ENCODE measurements at places on chromosomes 5 and 9.

- no peak for DNase-seq
These were observed 928.9 kb upstream of the CDH10 start for GRCh38 chr5:25573691-25574090.

DNA sequence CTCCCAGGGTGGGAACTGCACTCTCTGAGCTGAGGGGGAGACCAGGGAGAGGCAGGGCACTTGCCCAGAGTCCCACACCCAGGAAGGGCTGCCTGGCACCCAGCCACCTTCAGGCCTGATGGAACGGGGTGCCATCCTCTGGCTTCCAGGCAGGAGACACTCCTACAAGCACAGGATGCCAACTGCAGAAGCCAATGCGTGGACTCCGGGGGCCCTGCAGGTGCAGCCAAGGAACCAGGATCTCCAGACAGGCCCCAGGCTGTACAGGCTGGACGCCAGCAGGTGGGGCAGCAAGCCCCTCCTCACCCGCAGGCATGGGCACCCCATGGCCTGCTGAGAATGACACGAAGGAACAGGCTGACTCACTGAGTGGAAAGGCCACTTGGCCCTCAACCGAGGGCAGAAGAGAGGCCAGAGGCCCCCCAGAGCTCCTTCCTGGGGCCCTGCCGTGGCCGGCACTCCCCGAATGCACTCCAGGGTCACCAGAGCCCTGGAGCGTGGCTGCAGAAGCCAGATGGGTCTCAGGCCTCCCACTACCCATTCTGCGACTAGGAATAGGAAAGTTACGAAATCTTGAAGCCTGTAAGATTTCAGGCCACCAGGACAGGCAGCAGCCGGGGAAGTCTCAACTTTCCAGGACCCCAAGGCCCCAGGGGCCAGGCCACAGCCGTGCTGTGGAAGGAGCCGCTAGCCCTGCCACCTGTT lies 15.7 kb downstream of the NACC2 start:
- DNase-seq = no peak

GRCh38 chr5:6508931-6509330 lies 60.3 kb downstream of the UBE2QL1 start:
- DNase-seq = no peak

DNA sequence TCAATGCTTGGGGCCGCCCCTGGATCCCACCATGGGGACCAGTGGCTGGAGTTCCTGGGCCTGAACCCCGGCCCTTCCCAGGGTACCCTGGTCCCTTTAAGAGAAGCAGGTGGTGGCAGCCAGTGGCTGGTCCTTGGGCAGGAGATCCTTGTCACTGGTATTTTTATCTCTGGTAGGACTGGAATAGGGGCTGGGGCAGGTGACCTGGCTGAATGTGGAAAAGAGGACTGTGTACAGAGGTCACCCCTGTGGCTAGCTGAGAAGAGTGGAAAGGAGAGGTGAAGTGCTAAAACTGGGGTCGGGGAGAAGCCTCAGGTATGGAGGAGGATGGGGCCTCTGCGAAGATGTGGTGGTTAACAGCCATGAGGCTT lies 7.0 kb downstream of the CRAT start:
- no peak for DNase-seq

- DNase-seq = no peak
These were observed 3.2 kb upstream of the NRARP start for GRCh38 chr9:137305060-137305797.

DNA sequence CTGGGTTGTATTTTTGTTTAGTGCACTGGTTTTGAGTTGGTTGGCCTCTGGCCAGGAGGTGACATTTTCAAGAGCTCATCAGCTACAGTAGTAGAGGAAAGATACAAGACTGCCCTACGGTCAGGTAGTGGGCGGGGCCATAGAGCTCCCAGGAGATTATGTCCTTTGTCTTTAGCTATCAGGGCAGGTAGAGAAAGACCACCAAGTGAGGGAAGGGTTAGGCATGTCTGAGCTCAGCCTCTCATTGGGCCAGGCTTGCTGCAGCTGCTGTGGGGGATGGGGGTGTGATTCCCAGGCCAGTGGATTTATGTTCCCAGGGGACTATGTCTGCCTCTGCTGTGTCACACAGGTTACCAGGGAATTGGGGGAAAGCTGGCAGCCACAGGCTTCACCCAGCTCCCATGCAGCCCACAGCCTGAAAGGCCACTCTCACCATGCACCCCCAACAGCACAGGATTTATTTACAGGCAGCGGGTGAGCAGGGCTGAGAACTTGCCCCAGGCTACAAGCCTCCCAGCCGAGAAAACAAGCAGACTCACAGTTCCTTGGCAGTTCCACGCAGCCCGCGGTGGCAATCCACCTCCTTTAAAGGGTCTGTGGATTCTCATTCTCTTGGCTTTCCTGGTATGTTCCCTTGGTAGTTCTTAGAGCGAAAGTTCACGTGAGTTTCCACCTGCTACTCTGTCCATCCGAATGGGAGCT lies 37.5 kb upstream of the BOD1 start:
- no peak for DNase-seq

DNA sequence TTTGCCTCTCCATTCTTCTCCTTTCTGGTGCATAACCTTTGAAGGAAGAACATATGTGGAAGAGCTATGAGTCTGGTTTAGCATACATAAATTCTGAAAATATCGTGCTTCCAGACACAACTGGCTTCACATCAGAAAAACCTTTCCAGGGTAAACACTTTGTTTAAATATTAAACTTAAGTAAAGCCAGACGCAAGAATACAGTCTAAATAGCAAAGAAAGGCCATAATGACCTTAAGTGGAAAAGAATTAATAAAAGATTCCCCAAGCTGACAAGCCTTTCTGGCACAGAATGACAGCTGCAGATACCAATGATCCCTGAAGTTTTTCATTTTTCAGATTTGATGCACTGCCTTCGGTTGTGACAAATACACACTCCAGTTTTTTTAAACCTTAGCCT lies 13.5 kb upstream of the TSSK1B start:
- DNase-seq = no peak

- no peak for DNase-seq
These were observed 93.0 kb downstream of the IRX2 start for GRCh38 chr5:2658447-2658846.

- DNase-seq = peak; percentile 52
These were observed at the start of gene LIX1 for GRCh38 chr5:97142521-97143254. LIX1 (minus strand) TSS chr5:97142611; CDS start chr5:97142576, 35 bp downstream.

DNA sequence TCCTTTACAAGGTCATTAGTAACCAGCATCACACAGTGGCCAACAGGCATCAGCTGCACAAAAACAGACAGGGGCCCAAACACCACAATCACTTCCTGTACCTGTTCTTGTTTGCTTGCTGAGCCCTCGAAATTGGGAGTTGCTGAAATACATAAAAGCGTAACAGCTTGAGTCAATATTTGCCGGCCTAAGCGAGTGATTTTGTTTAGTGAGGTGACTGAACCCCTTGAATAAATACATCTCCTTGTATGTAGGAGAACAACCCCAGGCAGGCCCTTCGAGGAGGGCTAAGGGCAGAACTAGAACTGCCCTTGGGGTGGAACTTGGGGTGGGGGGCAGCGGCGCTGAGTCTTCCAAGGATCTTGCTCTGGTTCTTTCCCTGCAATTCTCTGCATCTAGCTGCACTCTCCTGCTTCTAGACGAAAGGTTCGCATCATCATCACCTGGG lies 502.5 kb downstream of the RASEF start:
- no peak for DNase-seq

- no peak for DNase-seq
These were observed 279.2 kb upstream of the ZNF462 start for GRCh38 chr9:106583751-106584150.

DNA sequence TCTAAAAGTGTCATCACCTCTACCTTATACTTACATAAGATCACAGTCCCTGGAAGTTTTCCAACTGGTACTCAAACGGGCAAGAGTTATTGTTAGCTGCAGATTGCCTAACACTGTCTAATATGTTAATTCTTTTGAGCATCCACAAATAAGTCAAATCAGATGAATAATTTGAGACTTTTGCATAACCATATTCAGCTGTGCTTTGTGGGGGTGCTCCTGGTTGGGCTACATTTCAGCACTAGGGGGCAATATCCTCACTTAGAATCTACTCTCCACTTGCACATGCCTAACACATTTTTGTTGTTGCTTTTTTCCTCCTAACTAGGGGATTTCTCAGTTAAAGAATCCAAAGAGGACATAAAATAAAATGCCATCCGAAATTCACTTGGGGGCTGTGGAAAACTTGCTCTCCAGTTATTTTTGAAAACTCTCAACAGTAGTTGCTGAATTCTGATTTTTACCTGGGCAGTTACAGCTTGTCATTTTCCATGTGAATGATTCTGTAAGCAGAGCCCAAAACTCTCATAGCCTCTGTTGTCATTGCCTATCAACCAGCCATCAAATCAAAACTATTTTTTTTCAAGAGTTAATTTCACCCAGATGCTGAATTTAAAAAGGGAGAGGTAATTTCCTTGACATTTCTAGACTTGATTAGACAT lies 71.5 kb downstream of the TRIM36 start:
- peak; percentile 50 for DNase-seq

DNA sequence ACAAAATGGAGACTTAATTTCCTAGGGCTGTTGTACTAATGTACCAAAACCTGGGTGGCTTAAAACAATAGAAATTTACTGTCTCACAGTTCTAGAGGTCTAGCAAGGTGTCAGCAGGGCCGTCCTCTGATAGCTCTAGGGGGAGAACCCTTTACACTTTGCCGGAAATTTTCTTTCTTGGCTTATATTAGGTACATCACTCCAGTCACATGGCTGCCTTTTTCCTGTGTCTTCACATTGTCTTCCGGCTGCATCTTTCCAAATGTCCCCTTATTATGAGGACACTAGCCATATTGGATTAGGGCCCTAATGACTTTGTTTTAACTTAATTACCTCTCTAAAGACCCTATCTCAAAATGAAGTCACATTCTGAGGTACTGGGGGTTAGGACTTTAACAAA lies 5.8 kb downstream of the UHRF2 start:
- DNase-seq = no peak

GRCh38 chr9:107489687-107490605 lies at the start of gene KLF4:
KLF4 (minus strand) TSS chr9:107489769; CDS start chr9:107489172, 597 bp downstream.
- DNase-seq = peak; percentile 57

GRCh38 chr5:122175852-122176251 lies 46.5 kb downstream of the ZNF474 start:
- DNase-seq = no peak

DNA sequence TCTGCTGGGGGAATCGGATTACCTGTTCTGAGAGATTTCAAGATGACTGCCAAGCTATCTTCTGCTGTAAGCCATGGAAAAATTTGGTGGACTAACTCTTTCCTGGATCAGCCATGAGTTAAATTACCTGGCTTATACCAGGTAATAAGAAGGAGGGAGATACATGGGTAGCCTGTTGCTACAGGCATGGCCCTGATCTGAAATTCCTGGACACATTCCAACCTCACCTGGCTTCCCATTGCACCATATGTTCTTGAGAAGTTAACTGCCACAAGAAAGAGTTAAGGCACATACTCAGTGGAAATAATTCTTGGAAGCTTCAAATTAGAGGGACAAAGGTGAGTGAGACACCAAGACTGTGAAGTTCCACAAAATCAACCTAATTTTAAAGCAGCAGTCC lies 371.3 kb downstream of the ACTL7B start:
- no peak for DNase-seq
